ENCODE measurements at places on chromosomes 4 and X.

GRCh38 chrX:121781991-121782390 is 734.6 kb downstream of the GLUD2 start:
- no peak for DNase-seq

DNA sequence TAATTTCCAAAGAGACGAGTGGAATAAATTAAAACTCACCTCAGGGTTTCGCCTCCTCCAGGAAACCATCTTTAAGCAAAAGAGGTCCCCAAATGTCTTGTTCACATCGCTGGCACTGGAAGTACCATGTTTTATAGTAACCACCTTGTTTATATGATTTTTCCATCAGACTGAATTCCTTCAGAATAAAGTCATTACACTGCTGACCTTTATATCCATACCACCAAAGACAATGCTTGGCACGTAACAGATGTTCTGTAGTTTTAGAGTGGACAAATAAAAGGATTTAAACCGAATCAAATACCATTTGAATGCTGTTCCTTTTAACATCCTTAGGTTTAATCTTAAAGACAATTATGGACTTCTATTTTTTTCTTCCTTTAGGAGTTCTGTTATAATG is 4.7 kb downstream of the NUDT6 start:
- DNase-seq = no peak

- no peak for DNase-seq
Measured at GRCh38 chrX:2931612-2932011, 2.5 kb upstream of the ARSD start.

DNA sequence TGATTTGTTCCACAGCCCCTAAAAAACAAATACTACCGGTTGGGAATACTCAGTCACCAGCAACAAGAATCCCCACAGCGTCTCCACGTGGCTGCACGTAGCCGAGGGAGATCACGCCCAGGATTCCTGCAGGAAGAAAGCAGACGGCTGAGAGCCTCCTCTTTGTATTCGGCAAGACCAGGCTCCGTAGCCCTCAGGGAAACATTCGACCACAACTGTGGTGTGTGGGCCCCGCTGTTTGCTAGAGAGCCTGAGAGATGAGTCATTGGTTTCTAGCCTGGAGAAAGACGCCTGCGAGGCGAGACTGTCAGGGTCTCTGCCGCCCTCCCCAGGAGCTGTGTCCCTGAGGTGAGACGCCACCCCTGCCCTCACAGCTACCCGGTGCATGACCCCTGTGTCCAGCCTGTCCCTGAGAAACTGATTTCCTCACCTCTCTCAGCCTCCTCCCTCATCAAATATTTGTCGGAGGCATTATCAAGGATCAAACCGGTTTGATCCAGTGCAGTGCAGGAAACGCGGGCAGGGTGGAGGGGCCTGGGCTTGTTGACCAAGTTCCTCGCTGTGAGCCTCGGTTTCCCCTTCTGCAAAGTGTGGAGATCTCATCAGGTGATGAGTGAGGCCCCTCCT is 4.7 kb upstream of the S100P start:
- peak; percentile 88 for DNase-seq

DNA sequence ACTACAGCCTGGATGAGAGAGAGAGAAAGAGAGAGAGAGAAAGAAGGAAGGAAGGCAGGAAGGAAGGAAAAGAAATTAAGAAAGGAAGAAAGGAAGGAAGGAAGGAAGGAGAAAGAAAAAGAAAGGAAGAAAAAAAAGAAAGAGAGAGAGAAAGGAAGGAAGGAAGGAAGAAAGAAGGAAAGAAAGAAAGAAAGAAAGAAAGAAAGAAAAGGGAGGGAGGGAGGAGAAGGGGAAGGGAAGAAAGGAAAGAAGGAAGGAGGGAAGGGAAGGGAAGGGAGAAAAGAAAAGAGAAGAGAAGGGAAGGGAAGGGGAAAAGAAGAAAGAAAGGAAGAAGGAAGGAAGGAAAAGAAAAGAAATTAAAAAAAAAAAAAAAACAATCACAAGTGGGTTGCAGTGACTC is 146.3 kb downstream of the OPHN1 start:
- DNase-seq = no peak

DNA sequence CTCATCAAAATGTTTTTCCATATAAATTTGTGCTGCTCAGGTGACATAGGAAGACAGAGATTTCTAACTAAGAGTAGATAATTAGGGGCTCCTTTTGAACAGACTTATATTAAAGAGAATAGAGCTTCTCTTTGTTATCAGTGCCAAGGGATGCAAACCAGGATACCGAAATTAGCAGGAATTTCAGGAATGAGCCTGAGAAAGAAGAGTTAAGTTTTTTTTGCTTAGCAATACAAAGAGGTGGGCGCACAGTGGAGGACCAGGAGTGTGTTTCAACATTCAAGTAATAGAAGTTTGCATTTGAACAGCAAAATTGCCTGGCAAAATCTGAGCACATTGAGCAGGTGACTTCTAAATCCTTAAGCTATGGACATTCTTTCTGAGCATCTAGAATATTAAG is 541.3 kb downstream of the GBA3 start:
- DNase-seq = no peak

DNA sequence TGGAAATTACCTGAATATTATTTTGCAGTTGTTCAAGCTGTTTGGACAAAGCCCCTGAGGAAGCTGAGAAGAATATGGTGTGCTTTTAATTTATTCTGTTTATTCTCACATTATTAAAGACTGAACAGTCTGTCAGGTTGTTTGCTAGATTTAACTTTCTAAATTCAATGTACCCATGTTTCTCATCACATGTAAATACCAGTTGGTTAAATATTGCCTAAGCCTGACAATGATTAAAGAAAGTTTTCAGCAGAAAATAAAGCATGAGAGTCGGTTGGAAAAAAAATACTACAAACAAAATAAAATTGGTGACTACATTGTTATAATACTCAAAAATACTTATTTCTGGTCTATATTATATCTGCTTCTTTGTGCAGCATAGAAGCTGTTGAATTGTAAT is 1974.7 kb downstream of the ARAP2 start:
- no peak for DNase-seq

All from smooth muscle cell of the brain vasculature (primary cell).